NCI-H446 (cell line): ENCODE measurements at places on chromosomes 5 and 9.

GRCh38 chr9:17191082-17191481, 56.2 kb downstream of the CNTLN start:
- no peak for DNase-seq

GRCh38 chr9:127351182-127352166, 45.5 kb upstream of the SLC2A8 start:
- DNase-seq = no peak

DNA sequence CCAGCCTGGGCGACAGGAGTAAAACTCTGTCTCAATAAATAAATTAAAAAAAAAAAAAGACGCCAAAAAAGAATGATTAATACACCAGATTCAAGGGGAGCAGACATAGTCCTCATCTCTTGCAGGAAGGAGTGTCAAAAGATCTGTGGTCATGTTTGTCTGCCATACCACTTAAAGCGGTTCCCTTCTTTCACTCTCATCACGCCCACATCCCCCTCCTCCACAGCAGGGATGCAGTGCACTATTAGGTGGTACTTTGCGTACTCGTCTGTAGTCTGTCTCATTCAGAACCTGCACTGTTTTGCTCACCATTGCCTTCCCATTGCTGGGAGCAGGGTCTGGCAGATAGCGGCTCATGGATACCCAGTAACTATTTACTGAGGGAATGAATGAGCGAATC, 11.2 kb downstream of the CDHR2 start:
- no peak for DNase-seq

- DNase-seq = no peak
These were observed 48.7 kb downstream of the RUSC2 start for GRCh38 chr9:35538361-35539234.

DNA sequence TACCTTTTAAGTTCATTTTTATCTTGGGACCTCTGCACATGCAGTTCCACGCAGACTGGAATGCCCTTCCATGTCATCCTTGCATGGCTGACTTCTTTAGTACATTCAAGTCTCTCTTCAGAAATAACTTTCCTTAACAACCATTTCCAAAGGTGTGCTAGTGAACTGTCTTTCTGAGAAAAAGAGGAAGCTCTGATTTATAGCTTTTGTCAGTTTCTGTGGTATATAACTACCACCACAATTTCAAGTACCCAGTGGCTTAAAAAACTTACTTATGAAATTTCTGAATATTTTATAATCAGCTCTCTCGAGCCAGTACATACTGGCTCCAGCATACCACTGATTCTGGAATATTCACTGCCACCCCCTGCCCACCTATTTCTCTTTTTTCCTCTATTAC, 1613.8 kb downstream of the MAT2B start:
- DNase-seq = no peak

- DNase-seq = no peak
These were observed 53.7 kb upstream of the ANKH start for GRCh38 chr5:14925326-14925725.

GRCh38 chr5:145826895-145827674, 8.1 kb downstream of the PRELID2 start:
- peak; percentile 38 for DNase-seq

DNA sequence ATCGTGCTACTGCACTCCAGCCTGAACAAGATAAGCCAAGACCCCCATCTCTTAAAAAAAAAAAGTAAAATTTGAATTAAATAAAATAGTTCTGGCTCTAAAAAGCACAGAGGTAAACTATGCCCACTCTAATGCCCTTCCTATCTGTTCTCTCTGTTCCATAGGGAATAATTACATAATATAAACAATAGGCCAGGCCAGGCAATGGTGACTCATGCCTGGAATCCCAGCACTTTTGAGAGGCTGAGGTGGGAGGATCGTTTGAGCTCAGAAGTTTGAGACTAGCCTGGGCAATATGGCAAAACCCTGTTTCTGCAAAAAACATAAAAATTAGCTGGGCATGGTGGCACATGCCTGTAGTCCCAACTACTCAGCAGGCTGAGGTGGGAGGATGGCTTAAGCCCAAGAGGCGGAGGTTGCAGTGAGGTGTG, 47.4 kb downstream of the MYO10 start:
- DNase-seq = peak; percentile 44

- no peak for DNase-seq
These were observed 17.6 kb downstream of the SLCO6A1 start for GRCh38 chr5:102481054-102481715.

DNA sequence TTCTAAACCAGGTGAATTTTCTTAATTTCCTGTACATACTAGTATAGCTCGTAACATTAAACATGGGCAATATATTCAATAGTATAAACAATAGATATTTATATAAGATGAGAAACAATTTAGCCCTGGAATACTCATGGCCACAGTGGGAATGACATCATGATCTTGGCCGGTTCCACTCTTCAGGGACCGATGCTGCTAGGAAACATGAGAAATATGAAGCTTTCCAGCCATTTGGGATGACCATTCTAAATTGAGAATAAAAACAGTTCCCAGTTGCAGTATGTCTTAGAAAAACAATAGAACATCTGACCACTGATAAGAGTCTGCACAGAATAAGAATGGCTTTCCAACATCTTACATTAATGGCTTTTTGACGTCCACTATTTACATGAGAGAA, 33.3 kb upstream of the SLCO6A1 start:
- DNase-seq = no peak

DNA sequence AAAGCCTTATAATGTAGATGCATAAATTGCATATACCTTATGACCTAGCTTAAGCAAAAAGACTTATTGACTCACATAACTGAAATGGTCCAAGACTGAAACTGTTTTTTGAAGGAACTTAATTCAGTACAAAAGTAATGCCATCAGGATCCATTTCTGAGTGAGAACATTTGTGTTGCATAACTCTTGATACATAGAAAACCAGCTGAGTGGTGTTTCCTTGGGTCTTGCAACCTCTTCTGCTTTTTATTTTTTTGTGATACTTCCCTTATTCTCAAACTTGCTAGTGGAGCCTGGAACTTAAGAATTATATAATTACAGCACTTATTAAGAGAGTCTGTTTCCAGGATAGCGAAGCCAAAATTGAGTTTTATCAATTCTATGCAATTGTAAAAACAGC, 272.0 kb downstream of the MAN2A1 start:
- DNase-seq = no peak

GRCh38 chr9:87324613-87325194, 173.0 kb upstream of the DAPK1 start:
- no peak for DNase-seq

DNA sequence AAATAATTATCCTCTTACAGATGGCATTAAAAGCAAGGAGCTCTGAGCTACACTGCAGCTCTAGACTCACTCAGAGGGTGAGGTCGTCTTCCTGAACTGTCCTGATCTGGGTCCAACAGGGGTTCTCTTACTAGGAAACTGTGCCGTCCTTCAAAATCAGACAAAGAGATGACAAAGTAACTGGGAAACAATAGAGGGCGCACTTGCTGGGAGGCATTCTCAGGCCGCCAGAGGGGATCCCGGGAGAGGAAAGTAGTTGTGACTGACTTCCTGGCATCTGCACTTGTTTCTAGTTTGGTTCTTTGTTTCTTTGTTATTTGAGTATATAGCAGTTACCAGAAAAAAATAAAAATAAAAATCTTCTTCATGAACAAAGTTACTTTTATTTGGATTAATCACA, 142.9 kb upstream of the MSX2 start:
- DNase-seq = no peak

GRCh38 chr9:105281272-105281671, 36.8 kb downstream of the SLC44A1 start:
- no peak for DNase-seq

DNA sequence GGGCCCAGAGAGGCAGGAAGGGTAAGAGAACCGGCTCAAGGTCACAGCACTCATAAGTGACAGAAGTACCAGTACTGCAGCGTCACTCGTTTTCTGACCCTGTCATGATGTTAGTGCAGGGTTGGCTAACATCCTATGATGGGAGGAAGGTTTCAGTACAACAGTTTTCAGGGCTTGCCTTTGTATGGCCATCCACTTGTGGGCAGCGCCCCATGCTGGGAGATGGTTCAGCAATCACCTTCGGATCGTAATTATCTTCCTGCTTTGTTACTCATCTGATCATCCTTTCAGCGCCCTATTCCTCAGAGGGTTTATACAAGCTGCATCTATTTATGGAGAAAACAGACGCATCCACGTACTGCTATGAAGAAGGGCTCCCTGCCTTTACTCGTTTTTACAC, 2.4 kb downstream of the MAP1B start:
- DNase-seq = peak; percentile 27

GRCh38 chr9:130039528-130040147, 3.4 kb downstream of the FNBP1 start:
- no peak for DNase-seq

DNA sequence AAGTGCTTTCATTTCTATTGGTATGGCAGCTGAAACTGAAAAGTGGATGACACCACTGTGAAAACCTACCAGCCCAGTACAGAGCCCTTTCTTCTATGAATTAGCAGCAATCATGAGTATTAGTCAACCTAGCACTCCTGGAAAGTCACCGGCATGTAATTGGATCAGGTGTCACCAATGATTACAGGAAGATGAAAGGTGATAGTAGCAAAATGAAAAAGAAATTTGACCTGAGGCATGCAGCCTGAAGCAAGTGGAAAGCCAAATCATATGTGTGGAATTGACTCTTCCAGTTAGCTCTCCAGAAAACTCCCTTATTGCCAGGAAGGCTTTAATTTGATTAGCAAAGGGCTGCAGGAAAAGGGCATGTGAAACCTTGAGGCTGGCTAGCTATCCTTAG, 81.2 kb upstream of the NAA35 start:
- DNase-seq = no peak

GRCh38 chr5:12357626-12358025, 453.4 kb upstream of the CTNND2 start:
- DNase-seq = no peak

DNA sequence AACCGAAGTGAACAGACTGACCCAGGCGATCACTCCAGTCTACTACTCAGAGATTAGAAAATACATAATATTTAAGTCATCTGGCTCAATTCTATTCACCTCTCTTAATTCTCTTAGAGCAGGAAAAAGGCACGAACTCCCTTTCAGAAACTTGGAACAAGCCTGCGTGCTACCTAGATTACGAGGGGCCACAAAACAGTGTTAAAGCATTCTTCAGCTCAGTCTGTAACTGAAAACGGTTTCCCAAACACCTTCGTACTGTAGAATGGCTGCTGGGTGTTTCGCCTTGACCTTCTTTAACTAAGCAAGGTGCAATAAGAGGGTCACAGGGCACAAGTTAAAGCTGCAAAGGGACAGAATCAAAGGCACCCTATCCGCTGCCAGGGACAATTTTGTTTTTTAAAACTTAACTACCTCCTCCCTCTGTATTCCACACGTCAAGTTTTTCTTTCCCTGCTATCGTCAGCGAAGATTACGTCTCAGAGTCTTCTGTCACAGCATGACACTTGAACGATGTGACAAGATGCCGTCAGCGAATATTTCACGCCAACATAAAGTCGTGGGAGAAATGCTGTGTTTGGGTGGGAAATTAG, 687 bp downstream of the LYSMD3 start:
- DNase-seq = no peak

DNA sequence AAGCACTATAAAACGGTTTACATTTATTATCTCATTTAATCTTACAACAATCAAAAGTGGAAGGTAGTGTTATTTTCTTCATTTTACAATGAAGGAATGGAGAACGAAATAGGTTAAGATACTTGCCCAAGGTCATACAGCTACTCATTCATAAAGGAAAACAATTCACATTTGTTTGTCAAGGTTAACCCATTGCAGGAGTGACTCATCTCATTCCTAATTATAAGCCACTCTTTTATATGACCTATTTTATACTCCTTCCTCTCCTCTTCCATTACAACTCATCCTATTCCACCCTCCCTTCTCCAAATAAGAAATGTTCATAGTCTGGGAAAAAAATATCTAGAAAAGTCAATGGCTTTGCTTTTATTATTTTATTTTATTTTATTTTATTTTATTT, 29.6 kb downstream of the CRHBP start:
- DNase-seq = no peak

- no peak for DNase-seq
These were observed 24.8 kb upstream of the ANKRD33B start for GRCh38 chr5:10538789-10539686.

DNA sequence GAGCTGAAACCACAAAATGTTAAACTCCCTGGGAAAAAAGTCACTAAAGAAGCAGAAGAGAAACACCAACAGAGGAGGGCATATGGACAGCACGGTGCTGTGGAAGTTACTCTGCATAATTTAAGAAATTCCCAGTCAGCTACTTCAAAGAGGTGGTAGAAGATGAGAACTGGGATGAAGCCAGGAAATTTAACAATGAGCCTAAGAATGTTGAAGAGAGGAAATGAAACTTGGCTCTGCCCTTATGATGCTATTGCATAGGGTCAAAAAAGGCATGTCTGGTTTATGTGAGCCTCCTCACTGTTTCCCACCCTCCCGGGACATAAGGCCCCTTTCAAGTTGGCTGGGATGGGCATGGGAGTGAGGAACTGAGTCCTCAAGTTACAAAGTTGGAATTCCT, 25.4 kb upstream of the SNX18 start:
- no peak for DNase-seq

- no peak for DNase-seq
These were observed 46.1 kb downstream of the NR6A1 start for GRCh38 chr9:124725068-124725452.

DNA sequence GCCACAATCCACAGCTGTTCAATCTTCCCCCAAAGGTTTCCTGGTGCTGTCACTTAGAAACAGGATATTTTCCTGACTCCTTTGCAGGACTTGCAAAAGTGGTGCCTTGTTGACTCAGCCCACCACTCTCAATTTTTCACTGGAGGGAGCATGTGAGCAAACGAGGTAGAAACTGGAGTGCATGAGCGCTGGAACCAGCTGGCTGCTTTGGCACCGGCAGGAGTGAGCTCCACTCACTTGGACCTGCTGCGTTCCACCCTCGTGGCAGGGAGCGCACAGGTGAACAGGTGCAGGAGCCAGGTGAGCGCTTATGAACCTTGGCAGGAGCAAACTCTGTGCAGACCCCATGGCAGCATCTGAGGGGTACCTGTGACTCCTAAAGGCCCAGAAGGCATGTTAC, 364.1 kb upstream of the RORB start:
- DNase-seq = no peak

DNA sequence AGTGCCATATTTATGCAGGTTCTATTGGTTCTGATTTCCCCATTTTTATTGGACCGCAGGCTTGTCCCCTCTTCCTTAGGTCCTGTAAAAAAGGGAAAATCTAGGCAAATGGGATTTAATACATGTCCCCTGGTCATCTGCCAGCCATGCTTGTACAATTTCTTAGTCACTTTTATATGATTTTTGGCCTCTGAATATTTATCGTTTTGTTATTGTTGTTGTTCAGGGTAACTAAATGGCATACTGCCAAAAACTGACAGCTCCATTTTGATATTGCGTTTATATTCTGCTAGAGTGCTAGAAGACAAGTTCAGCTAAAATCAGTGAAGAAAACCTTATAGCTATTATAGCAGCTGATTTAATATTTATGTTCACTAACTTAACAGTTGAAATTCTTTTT, 770.2 kb upstream of the FAM174A start:
- DNase-seq = peak; percentile 9
